ENCODE measurements at places on chromosomes 1 and 21. TPM values are rescaled to one million over a fixed set of nuclear protein-coding genes. Genes with fewer than 3 reads are reported as not detected.

DNA sequence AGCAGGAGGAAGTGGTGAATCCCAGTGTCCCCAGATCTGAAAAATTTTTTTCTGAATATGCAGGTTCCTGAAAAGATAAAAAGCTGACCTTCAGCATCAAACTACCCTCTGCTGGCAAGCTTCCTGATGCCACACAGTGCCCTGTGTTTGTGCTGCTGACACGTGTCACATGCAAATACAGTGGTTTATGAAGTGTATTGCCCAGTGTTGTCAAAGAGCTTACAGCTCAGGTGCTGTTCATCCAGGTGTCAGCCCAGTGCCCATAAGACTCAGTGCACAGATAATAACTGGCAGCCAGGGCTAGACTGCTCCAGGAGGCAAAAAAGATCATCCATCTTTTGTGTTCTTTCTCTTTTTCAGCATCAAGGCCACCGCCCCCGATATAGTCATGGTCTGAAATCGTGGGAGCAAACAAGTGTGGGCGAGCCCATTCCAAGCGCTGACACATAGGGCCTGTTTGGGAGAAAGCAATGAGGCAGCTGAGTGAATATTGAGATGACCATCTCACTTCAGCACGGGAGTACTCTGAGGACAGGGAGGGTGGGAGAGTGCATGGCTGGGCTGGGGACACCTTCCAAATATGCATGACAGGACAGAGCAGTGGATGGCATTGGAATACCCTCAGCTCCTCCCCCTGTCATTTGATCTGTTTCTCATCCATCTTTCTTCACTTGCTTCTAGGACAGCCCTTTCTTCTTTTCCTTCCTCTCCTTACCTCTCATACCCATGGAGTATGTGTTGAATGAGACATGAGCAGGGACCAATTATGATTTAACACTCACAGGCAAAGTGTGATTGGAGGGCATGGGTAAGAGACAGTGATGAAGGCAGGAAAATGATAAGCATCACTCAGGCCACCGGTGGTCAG is 6.4 kb upstream of the KCNK1 start:
- no peak for DNase-seq

DNA sequence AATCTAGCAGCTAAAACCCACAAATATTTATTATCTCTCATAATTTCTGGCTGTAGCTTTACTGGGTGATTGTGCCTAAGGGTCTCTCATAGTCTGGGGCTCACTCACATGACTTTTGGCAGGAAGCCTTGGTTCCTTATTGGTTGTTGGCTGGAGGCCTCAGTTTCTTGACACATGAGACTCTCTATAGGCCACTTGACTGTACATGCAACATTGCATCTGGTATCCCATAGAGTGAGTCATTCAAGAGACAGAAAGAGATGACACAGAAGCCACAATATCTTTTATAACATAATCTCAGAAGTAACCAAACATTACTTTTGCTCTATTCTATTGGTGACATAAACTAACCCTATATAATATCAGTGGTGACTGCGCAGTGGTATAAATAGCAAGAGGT is 128.5 kb upstream of the HNRNPU start:
- DNase-seq, result no peak

The VCAM1 gene
- total RNA-seq, result 55.5 TPM

DNA sequence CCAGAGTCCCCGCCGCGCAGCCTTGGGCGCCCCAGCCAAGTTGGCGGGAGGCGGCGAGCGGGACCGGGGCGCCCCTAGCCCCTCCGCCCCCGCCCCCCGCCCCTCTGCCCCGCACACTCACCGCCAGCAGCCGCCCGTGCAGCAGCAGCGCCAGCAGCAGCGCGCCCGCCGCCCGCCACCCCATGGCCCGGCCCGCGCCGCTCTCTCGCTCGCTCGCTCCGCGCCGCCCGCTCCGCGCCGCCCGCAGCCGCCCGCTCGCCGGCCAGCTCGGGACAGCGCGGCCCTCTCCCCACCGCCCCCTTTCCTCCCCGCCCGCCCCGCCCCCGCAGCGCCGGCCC is at the start of gene HSPG2:
Gene HSPG2, minus strand, starts transcription at position 277 of the 338 bp plus-strand sequence. Its CDS starts 93 bp downstream, at position 184.
- no peak for DNase-seq

The SIPA1L2 gene
- total RNA-seq, result 13.7 TPM

- no peak for DNase-seq
Observed at GRCh38 chr1:169027607-169028320, 78.7 kb upstream of the ATP1B1 start.

DNA sequence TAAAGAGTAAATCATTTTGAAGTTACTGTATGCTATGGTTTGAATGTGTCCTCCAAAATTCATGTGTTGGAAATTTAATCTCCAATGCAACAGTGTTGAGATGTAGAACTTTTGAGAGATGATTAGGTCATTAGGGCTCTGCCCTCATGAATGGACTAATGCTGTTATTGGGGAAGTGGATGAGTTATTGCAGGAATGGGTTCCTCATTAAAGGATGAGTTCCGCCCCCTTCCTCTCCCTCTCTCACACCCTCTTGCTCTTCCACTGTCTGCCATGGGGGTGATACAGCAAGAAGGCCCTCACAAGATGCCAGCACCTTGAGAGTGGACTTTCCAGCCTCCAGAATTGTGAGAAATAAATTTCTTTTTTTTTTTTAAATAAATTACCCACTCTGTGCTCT is 97.6 kb downstream of the ATP1A1 start:
- DNase-seq, result no peak

DNA sequence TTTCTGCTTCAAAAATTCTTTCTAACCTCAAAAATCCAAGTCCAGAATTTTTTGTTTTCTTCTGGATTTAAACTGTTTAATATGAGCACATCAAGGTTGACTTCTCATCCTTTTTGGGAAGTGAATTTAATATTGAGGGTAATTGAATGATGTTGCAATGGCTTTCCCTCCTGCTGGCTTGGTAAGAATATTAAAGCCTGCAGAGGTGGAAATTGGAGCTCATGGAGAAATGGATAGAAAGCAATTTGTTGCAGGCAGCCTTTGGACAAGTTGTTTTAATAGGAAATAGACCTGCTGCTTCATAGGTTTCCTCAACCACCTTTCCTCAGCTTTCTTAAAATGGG is 124.7 kb downstream of the SYT2 start:
- no peak for DNase-seq

- DNase-seq, result no peak
Observed at GRCh38 chr1:198947456-198947855, 308.6 kb downstream of the PTPRC start.

GRCh38 chr1:226637147-226637935 is 88.8 kb downstream of the STUM start:
- DNase-seq, result no peak

The LYPD8 gene
- not detected for total RNA-seq

GRCh38 chr1:1020000-1020404 is at the start of gene AGRN:
TSS of gene AGRN (plus strand) at chr1:1020120. CDS start at chr1:1020173, 53 bp downstream.
- DNase-seq, result no peak

The OR2T33 gene
- total RNA-seq, result not detected
